ENCODE measurements at places on chromosomes 16 and 17.

DNA sequence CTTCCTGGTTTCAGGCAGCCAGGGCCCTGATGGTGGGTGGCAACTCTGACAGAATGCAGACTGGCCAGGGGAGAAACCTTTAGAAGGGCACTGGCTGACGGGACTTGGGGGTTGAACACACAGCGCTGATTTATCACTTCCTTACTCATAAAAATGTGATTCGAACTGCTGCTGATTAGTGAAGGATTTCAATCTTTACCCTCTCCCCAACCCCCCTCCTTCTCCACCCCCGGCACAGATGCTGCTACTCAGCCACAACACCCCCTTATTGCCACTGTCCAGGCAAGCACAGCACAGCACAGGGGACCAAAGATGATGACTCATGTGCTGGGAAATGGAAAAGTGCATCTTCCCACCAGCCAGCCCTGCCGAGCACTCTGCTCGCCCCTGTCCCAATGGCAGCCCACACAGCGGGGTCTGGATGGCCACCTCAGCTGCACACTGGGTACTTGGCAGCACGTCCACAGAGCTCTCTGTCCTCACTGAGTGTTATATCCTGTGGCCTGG lies 70.1 kb downstream of the SMG6 start:
- DNase-seq: no peak

- no peak for DNase-seq
These were observed 66.8 kb downstream of the C16orf78 start for GRCh38 chr16:49440156-49441065.

- no peak for DNase-seq
These were observed 6.2 kb downstream of the MPP2 start for GRCh38 chr17:43900858-43901754.

- no peak for DNase-seq
These were observed 8.7 kb downstream of the FLOT2 start for GRCh38 chr17:28888832-28889231.

GRCh38 chr16:5905935-5906334 lies 808.3 kb upstream of the EEF2KMT start:
- DNase-seq: no peak

DNA sequence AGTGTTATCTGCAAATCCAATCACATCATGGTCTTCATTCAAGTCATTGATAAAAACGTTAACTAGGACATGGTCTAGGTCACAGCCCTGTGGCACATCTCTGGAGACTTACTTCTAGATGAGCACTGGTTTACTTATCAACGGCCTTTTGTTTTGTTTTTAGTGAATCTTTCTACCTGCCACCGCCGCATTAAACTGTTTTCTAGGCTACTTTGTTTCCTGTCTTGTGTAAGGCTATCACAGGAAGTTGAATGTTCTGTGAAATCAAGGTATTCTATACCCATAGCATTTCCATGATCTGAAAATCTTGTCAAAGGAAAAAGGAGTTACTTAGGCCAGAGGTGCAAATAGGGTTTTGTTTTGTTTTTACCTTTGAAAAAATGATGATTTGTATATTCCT lies 26.9 kb downstream of the SOCS3 start:
- no peak for DNase-seq

DNA sequence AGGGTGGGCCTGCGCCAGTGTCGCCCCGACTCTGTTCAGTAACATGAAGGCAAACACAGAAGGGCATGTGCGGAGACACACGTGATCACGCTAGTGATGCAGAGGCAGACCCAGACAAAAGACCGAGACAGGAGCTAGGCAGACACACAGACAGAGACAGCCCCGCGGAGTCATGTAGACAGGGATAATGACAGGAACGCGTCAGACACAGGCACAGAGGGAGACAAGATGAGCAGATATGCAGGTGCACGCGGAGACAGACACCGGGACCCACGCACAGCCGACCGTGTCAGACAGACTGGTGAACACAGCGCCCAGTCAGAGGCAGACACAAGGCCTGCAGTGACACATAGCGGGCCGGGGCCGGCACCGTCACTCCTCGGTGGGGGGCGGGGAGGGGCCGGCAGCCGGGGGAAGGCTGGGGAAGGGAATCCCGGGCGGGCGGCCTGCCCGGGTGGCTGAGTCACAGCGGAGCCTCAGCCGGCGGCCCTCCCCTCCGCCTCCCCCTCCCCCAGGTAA lies 7.4 kb downstream of the KDM6B start:
- DNase-seq: peak; percentile 88

DNA sequence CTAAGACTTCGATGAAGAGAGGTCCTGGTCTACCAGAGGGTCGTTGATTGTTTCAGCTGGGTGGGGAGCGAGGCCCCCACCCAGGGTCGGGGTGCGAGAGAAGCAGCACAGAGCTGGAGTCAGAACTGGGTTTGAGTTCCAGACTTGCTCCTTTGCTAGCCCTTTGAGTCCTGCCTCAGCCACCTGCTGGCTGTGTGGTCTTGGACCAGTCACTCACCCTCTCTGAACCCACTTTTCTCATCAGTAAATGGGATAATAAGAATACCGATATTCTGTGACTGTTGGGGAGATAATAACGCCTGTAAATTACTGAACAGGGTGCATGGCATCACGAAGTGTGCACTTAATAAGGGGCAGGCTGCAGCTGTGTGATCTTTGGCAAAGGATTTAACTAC lies 427 bp upstream of the MMP28 start:
- DNase-seq: no peak

DNA sequence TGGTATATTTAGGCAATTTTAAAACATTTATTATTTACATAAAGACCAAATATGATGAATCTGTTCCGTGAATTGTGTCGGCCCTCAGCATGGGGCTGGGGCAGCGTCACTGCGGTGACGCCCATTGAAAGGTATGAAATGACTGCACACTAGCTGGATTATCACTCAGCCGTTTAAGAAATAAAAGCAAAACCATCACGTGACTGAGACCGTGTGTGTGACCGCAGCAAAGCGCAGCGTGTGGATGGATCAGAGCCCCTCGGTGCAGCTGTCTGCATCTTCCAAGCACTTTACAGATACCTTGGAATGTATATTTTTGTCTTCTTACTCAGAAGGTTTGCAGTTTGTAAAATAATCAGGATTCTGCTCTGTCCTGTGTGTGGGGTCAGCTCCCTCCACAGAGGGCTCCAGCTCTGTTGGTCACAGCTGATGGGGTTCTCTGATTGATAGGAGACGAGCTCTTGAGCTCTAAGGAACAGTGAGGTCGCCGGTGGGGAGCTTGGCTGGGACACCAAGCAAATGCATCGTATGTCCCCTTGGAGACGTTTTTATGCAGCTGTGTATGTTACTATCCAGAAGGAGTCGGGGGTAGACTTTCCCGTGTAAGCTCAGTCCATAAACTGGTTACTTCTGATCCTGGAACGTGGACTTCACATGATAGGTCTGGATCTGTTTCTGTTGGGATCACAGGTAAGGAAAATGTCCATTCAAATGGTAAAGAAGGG lies 45.1 kb downstream of the WDR45B start:
- DNase-seq: no peak

DNA sequence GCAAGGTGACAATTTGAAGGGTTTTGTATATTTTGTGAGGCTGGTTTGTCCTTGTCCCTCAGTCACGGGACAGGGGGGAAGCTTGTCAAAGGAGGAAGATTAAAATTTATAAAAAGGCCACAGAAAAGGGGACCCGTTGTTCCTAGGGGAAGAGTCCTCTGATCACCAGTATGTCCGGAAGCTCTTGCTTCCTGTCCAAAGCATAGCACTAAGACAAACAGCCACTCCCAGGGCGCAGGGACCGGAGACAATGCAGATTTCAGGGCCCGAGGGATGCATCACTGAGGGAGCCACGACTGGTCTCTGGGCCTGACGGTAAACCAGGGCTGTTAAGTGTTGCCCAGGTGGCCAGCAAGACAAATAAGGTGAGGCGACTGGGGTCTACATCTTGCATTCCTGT lies 95.2 kb downstream of the MAF start:
- no peak for DNase-seq

GRCh38 chr16:11084876-11085485 lies 140.6 kb downstream of the CLEC16A start:
- no peak for DNase-seq

DNA sequence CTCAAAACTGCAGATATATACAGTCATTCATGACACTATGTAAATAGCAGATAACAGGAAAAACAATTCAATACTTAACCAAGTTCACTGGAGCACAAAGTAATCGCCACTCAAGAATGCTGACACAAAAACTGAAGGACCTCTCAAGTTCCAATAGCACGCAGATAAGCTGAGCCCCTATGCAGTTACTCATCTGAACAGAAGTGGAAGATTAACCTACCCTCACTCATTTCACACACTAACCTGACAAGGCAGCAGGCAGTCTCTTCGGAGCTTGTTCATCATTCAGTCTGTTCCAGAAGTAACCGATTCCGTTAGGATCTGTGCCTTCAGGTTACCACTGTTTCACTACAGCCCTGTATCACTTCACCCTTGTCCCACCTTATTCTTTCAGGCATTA lies 6.0 kb downstream of the HELZ start:
- DNase-seq: no peak

DNA sequence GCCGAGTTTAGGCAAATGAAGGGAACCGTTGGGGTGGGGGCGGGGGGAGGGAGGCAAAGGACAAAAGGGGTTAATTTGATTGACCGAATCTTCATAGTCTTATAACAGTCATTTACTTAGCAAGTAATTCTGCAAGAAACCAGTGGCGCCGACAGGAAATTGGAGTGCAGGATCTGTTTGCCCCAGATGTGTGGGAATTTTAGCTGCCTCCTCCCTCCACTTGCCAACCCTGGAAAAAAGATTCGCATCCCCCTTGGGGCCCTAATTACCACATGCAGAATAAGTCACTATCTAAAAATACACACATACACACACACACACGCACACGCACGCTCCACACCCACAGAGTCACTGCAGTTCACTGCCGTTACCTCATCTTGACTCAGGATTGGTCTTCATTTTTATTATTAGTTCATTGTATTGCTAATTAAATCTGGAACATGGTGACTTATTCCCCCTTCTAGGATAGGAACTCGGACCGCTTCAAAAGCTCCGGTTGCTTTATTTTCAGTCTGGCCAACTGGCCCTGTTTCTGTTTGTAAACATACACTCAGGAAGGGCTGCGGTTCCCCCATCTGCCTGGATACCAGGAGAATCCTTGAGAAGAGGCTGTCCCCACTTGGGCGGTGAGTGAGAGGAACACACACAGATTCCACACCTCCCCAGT lies 241.6 kb upstream of the SALL1 start:
- DNase-seq: no peak

DNA sequence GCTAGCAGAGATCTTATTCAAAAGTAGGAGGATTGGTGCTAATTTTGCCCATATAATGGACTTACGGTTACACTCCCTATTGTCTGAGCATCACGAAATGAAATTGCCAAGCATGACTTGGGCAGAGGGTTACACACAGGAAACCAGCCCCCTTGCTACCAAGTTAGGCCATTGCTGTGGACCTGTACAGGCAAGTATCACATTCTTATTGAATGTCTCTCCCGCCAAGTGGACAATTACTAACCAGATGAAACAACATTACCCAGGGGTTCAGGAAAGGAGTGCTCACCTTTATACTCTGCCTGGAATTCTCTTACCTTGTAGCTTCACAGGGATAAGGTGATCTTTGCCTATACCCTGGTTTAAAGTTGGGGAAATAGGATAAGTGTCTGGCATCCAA lies 70.6 kb upstream of the TOX3 start:
- DNase-seq: no peak

DNA sequence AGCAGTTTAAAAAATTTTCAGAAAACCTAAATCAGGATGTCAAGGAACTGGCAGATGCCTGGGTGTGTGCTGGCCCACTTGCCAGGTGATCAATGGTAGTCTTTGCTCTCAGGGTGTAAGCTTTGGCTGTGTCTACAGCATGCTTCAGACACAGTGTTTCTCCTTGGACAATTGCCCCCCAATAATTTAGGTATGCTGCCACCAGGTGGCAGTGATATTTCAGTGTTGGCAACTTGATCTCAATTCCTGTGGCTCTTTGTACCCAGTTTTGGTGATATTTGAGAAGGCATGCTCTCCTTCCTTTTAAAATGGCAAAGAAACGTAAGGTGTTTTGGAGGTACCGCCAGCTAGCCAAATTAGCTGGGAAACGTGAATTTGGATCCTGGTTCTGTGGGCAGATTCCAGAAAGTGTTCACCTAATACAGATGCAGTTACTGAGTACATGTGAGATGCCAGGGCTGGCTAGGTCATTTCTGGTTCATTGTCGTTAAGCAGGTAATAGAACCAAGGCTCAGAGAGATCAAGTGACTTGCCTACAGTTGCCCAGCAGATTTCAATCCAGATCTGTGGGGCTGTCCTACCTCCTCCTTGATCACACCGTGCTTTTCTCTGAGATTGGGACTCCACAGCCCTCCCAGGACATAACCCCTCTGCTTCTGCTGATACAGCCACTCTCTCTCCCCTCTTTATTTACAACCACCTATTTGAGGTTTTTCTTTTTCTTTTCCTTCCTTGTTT lies 155.6 kb upstream of the PLCG2 start:
- peak; percentile 24 for DNase-seq

DNA sequence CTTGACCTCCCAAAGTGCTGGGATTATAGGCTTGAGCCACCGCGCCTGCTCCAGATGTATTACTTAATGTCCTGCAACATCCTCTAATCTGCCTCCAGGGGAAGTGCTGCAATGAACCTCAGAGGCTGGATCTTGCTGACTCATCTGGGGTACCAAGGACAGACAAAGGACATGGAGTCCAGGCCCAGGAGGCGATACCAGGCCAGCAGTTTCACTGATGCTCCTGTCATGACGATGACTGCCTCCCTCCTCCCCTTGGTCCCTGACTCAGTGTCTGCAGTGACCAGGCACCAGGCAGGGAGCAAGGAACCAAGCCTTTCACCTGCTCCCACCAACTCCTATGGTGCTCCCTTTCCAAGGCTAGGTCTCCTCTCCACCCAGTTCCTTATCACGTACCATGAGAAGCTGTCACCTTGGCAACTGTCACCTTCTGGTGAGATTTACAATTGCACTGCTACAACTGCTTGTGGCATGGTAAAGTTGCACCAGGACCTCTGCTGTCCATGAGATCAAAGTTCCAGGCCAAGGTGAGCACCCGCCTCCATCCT lies 21.6 kb upstream of the PHOSPHO1 start:
- no peak for DNase-seq

GRCh38 chr17:77474292-77474988 lies 333.7 kb downstream of the SEC14L1 start:
- DNase-seq: no peak

DNA sequence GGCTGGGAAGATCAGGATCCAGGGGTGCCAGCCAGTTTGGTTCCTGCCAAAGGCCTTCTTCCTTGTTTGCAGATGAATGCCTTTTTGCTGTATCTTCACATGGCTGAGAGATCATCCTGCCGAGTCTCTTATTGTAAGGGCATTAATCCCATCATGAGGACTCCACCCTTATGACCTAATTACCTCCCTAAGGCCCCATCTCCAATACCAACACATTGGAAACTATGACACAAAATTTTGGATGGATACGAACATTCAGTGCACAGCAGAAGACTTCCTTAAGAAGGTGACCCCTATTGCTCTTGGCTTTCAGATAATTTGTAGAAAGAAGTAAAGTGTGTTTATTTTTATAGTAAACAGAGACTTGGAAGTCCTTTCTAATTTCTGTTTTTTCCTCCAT lies 1164.7 kb upstream of the CDH8 start:
- DNase-seq: no peak

GRCh38 chr17:21452377-21453143 lies 76.4 kb downstream of the KCNJ12 start:
- no peak for DNase-seq

GRCh38 chr17:64126918-64127317 lies 3.0 kb downstream of the ERN1 start:
- DNase-seq: no peak

Measured in stimulated activated CD8-positive, alpha-beta memory T cell treated with anti-CD3 and anti-CD28 coated beads, Interleukin-7, amount 100 ng/mL, for 1 hour (primary cell).